ENCODE measurements at places on chromosomes 4 and X. TPM values are rescaled to one million over a fixed set of nuclear protein-coding genes. Genes with fewer than 3 reads are reported as not detected.

GRCh38 chr4:88442689-88443191, 14.2 kb upstream of the HERC5 start:
- no peak for DNase-seq

- no peak for DNase-seq
Measured at GRCh38 chr4:55358246-55358645, 12.2 kb downstream of the SRD5A3 start.

GRCh38 chrX:68383540-68383939, 49.8 kb downstream of the OPHN1 start:
- DNase-seq: no peak

GRCh38 chrX:133190877-133191738, 27.0 kb downstream of the TFDP3 start:
- no peak for DNase-seq

Gene EVC
- 35.2 TPM for total RNA-seq

Gene NAP1L5
- total RNA-seq: 13.6 TPM
